Germinal center (tissue), 1 donor: ENCODE measurements at places on chromosomes 7 and 10.

GRCh38 chr10:98344589-98345038 lies 70.4 kb downstream of the PYROXD2 start:
- no peak for DNase-seq

DNA sequence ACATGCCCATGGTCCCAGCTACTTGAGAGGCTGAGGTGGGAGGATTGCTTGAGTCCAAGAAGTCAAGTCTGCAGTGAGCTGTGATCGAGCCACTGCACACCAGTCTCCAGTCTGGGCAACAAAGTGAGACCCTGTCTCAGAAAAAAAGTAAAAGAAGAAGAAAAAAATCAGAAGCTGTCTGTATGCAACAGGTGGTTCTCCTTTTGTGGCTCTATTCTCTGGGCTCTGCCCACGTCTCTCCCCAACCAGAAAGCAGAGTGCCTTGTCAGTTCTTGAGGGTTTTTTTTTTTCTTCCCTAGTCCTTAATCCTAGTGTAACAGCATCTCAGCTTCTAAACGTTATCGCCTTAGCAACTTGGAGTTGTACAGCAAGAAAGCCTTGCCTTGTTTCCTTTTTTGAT lies 89.5 kb downstream of the PRKCQ start:
- DNase-seq, result no peak

GRCh38 chr10:21757185-21757901 lies 223.3 kb downstream of the MLLT10 start:
- no peak for DNase-seq

- DNase-seq, result no peak
These were observed 89.7 kb downstream of the POLR1F start for GRCh38 chr7:19619122-19619521.

GRCh38 chr10:88063861-88064557 lies 200.6 kb downstream of the PTEN start:
- DNase-seq, result no peak

DNA sequence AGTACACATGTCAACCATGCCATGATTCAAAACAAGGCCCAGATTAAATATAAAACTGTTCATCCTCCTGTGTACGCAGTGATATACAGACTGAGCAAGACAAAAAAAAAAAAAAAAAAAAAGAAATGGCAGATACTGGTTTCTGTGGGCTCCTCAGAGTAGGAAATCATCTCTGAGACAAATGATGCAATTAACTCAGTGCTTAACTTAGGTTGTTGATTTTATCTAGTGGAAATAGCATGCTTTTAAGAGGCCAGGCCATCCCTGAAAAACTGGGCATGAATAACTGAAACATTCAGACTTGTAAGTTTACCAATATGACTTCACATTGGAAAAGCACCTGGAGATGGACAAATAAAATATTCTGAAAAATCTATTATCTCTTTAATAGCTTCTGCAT lies 69.0 kb downstream of the DKK1 start:
- DNase-seq, result no peak

DNA sequence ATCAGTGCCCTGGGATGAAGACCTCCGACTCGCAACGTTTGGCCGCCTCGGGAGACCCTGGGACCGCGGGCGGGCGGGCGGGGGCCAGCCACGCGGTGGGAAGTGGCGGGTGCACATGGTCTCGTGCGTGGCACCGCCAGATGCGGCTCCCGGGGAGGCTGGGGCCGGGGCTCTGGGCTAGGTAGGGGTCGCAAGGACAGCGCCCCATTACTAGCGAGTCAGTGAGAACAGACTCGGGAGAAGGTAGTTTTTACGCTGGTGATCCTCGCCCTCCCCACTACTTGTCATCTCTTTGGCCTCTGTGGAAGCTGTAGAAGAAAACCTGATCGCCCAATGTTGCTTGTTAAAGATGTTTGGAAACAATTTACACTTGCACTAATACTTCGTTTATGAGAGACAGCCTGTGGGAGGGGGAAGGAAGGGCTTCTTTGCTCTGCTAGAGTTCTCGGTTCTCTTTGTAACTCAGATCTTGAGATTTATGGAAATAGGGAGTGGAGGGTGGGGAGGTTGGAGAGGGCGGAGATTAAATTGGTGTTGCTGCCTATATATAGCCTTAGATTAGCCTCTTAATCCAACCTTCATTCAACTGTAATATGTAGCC lies 591 bp downstream of the BZW2 start:
- DNase-seq, result peak; percentile 8

DNA sequence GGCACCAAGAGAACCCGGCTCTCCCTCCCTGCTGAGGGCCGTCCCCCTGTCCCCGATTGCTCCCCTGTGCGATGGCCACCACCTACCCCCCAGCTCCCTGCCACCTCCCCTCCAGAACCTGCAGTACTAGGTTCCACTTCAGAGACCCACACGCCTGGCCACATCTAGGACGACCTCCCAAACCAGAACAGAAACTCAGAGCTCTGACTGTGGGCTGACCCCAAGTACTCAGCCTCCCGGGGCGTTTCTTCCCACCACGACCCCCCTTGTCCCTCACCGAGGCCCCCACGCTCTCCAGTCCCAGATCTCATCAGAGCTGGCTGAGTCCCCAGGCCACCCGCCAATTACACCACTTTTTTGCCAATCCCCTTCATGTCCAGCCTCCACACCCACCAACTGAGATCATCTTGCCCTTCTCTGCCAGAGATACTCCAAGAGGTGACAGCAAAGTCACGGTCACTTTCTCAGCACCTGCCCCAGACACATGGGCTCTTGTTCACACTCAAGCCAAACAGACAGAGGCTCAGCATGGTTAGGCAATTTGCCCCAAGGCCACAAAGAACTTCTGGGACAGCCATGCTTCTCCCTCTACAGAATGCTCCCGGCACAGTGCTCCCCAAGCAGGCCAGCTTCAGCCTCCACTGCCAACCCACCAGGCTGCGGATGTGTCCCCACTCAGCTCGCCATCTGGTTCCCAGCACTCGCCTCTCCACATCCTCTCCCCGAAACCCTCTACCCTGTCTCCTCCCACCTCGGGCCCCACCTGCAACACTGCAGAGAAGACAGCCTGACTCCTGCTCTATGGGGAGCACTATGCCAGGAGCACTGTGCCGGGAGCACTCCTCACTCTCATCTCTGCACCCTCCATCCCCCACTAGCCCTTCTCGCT lies 4.7 kb downstream of the TMEM120A start:
- DNase-seq, result no peak

GRCh38 chr10:59898125-59898835 lies 8.1 kb downstream of the CCDC6 start:
- no peak for DNase-seq

GRCh38 chr10:31034098-31034909 lies 2.6 kb upstream of the ZNF438 start:
- DNase-seq, result no peak

DNA sequence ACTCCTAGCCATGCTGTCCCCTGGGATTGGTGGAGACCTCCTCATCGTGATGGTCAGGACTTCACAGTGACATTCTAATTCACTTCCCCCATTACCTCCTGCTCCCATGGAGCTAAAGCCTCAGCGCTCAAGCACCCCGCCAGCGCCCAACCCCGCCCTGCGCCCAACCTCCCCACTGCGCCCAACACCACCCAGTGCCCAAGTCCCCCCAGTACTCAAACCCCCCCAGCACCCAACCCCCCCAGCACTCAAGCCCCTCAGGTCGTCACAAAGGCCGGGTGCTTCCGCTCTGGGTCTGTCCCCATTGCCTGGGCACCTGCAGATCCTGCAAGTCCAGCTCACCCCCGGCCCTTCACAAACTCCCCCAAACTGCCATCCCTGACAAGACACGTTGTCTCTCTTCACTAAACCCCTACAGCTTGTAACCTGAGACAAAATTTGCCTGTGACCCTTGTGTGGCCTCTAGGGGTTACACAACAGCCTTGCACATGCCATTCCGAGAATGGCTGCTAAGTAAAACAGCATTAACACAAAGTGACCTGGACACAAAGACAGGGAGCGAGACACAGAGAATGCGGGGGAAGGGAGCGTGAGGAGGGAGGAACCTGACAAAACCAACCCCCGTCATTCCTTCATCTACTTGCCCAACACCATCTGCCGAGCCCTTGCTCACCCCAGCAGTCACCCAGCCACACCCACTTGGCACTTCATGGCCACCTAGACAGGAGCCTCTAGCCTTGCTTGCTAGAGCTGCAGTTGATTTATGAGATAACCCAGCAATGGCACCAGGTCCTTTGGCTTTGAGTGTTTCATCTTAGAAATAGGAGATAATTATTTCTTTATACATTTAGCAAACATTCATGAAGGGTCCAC lies 107.8 kb downstream of the ADARB2 start:
- DNase-seq, result no peak

DNA sequence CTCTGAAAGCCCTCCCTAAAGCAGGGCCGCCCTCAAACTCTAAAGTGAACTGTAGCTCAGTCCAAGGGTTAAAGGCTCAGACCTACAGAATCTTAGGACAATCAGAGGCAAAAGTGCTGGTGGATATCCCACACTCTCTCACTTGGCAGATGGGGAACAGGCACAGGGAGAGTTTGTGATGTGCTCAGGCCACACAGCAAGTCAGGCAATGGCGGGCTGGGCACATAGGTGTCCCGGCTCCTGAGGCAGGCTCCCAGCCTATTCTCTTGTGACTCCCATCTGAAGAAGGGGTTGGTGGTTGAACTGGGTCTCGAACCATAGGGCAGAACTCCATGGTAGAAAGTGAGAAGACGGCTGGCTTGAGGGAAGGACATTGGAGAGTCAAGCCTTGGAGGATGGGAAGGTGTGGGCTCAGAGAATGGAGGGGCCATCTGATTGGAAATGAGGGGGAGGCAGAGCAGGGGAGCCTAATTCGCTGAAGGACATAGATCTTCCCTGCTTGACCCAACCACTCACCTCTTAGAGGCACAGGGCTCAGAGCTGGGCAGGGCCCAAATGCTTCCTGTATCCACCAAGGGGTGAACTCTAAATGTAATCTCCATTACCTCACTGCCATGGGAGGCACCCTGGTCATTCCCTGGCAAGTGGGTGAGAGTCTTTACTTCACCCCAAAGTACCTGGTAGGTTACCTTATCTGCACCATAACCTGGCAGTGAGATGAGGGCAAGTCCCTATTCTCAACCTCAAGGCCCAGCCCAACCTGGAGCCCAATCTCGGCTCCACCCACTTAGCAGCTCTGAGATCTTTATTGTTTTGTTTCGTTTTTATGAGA lies 4.9 kb upstream of the ZMIZ1 start:
- DNase-seq, result no peak
